ENCODE measurements at places on chromosomes 6 and 20. TPM values are rescaled to one million over a fixed set of nuclear protein-coding genes. Genes with fewer than 3 reads are reported as not detected.

Gene EEF1A2
- total RNA-seq: 0.30 TPM

Gene SLC17A4
- total RNA-seq: not detected

Gene ZSCAN23
- 1.5 TPM for total RNA-seq

Gene RSPO3
- not detected for total RNA-seq

Gene SAPCD1
- 5.8 TPM for total RNA-seq

Gene HCK
- total RNA-seq: not detected

Gene OPRM1
- total RNA-seq: not detected

Gene RHAG
- not detected for total RNA-seq

Gene CASS4
- total RNA-seq: 2.4 TPM

Gene IP6K3
- 7.9 TPM for total RNA-seq

Gene FOXF2
- 16.4 TPM for total RNA-seq

Gene LHFPL5
- not detected for total RNA-seq

Gene GMPR
- total RNA-seq: 1.7 TPM

Gene STMND1
- 0.17 TPM for total RNA-seq

Gene PRSS35
- 2.7 TPM for total RNA-seq

Gene TNFRSF21
- 6.7 TPM for total RNA-seq

Gene MCHR2
- total RNA-seq: not detected

Gene NMBR
- 0.15 TPM for total RNA-seq

Gene PRSS16
- not detected for total RNA-seq

Gene PPP1R3G
- total RNA-seq: 0.59 TPM

Gene WFDC6
- total RNA-seq: not detected

Gene SALL4
- total RNA-seq: 1.5 TPM

Gene CDH26
- not detected for total RNA-seq

Gene CHRNA4
- total RNA-seq: not detected

Gene KIF13A
- 14.7 TPM for total RNA-seq

Gene BTNL2
- not detected for total RNA-seq

Gene EPPIN
- total RNA-seq: not detected

Gene HSPA1L
- 0.50 TPM for total RNA-seq

Gene CNBD2
- total RNA-seq: 1.0 TPM

Gene VEGFA
- total RNA-seq: 53.8 TPM

Gene PSORS1C1
- 0.15 TPM for total RNA-seq

Gene ATG5
- 22.7 TPM for total RNA-seq

Gene ZKSCAN3
- 3.3 TPM for total RNA-seq

Gene KCNK15
- not detected for total RNA-seq

Gene GPX5
- not detected for total RNA-seq

Gene CNR1
- 0.45 TPM for total RNA-seq

Gene PSMF1
- 138 TPM for total RNA-seq

Gene RAE1
- 34.5 TPM for total RNA-seq

Gene CTCFL
- total RNA-seq: not detected

Gene OSER1
- 33.3 TPM for total RNA-seq

Gene CRISP2
- total RNA-seq: not detected

Gene NINL
- 6.9 TPM for total RNA-seq

Gene SOX18
- total RNA-seq: 0.17 TPM

Gene BTN2A1
- total RNA-seq: 5.1 TPM

Gene SLC17A3
- not detected for total RNA-seq

Gene MUC22
- not detected for total RNA-seq

Gene DCBLD1
- total RNA-seq: 48.2 TPM

Gene ENPP5
- 1.0 TPM for total RNA-seq

Gene PPP1R16B
- total RNA-seq: not detected

Gene NR2E1
- not detected for total RNA-seq

Gene MYLK4
- total RNA-seq: under 0.01 TPM

Gene ACSS2
- 116 TPM for total RNA-seq

Gene HINT3
- 10.9 TPM for total RNA-seq

Gene MAD2L1BP
- total RNA-seq: 37.7 TPM

Gene TXLNB
- total RNA-seq: 0.15 TPM

Gene COL10A1
- 0.17 TPM for total RNA-seq
